HS-5 (cell line): ENCODE measurements at places on chromosomes 11 and 22.

DNA sequence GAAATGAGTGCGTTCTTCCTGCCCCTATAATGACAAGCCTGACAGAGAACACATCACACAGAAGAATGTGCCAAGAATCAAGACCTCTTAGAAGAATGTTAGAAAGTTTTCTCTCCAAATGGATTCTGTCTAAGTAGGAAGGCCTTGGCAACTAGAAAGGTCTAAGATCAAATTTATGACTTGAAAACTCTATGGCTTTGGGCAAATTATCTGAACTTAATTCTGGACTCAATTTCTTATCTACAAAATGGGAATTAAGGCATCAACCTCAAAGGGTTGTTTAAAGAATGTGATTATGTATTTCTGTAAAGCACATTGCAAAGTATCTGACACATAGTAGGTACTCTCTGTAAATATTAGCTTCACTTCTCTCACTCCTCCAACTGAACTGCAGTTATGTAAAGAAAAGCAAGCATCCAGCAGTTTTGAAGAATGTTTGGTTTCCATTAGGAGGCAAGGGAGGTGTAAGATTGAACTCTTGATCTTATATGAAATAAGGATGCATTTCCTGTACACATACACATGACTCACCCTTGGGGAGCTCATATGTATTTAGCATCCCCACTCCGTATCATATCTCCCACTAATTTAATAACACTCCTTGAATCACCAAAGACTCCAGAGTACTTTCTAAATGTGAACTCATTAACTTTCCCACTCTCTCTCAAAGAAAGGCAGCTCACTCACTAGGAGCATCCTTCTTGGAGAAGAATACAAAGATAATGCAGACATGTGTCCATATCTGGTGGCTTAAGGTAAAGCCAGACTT lies 77.6 kb downstream of the ETS1 start:
- DNase-seq, result no peak

DNA sequence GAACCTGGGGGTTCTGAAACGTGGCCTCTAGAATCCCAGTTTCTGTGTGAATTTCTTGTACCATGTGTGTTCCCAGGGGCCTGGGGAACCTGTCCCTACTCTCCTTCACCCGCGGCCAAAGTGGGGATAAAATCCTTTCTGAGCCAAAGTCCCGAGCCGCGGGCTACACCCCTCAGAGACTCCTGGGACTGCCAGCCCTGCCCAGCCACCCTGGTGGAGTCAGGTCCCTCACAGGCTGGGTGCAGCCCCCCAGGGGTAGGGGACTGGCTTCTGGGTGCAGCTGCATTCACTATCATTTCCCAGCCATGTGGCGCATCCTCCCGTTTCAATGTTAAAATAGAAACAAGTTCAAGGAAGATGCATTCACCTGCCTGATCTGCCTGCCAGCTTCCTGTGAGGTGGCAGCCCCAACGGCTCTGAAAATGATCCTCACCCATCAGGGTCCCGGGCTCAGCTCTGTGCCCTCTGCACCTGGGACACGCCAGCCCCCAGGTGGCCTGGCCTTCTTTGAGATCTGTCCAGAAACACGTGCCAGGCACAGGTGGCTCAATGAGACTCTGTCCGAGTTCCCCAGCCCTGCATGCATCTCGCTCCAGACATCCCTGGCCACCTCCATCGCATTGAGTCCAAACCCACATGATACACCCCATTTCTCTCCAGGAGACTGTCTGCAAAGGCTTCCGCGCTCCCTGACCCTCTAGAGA lies 338.8 kb downstream of the CTTN start:
- no peak for DNase-seq

GRCh38 chr11:11391796-11392463 lies 38.9 kb upstream of the CSNK2A3 start:
- peak; percentile 86 for DNase-seq

- peak; percentile 79 for DNase-seq
Measured at GRCh38 chr22:36659762-36660509, 43.6 kb downstream of the CACNG2 start.

GRCh38 chr11:61338783-61339489 lies 5.9 kb downstream of the TKFC start:
- no peak for DNase-seq

- DNase-seq, result no peak
Measured at GRCh38 chr11:45885921-45886721, 670 bp downstream of the MAPK8IP1 start.

GRCh38 chr11:79314906-79315689 lies 125.7 kb downstream of the TENM4 start:
- DNase-seq, result no peak

GRCh38 chr11:66877588-66878385 lies 20.9 kb downstream of the LRFN4 start:
- no peak for DNase-seq

GRCh38 chr22:25091458-25091857 lies 108.2 kb upstream of the CRYBB3 start:
- DNase-seq, result no peak

GRCh38 chr11:6357222-6357621 lies 33.1 kb upstream of the SMPD1 start:
- peak; percentile 46 for DNase-seq

- no peak for DNase-seq
Measured at GRCh38 chr11:69630017-69630416, 10.9 kb upstream of the CCND1 start.

DNA sequence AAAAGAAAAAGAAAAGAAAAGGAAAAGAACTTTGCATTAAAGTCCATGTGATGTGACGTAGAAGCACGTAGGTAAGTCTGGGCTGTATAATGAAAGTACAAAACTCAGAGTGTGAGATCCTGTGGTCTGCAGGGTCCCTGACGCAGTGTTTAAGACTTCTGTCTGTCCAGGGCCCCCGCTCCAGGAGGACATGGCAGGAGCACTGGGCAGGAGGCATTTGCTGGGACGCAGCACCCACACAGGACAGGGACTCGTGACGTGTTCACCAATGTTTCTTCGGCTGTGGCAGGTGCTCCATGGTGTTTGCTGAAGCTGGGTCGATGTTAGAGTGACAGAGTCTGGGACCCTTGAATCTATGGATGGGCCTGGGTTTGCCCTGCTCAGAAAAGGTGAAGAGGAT lies 348.1 kb downstream of the BRD1 start:
- no peak for DNase-seq

DNA sequence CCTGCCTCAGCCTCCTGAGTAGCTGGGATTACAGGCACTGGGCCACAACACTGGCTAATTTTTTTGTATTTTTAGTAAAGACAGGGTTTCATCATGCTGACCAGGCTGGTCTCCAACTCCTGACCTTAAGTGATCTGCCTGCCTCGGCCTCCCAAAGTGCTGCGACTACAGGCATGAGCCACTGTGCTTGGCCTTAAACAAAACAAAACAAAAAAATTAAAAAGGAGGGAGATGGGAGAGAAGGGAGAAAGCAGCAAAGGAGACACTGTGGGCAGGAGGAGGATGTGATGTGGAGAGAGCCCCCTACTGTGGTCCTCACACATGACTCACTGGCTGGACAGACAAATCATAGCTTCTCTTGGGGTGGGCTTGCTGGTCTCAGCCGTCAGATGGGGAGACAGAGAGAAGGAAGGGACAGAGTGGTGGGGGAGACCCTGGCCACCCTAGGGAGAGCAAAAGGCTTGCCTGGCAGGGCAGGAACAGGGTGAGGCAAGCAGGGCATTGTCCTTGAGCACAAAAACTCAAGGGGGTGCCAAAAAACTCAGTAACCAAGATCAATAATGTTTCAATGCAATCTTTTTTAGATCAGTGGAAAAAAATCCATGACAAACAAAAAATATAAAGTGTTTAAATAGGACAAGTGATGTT lies 31.6 kb downstream of the TPST2 start:
- DNase-seq, result no peak

- DNase-seq, result no peak
Measured at GRCh38 chr11:70429724-70430521, 31.6 kb downstream of the CTTN start.

- DNase-seq, result no peak
Measured at GRCh38 chr11:2951231-2952110, 22.3 kb upstream of the PHLDA2 start.

GRCh38 chr11:24963852-24964251 lies 467.0 kb downstream of the LUZP2 start:
- DNase-seq, result peak; percentile 31

DNA sequence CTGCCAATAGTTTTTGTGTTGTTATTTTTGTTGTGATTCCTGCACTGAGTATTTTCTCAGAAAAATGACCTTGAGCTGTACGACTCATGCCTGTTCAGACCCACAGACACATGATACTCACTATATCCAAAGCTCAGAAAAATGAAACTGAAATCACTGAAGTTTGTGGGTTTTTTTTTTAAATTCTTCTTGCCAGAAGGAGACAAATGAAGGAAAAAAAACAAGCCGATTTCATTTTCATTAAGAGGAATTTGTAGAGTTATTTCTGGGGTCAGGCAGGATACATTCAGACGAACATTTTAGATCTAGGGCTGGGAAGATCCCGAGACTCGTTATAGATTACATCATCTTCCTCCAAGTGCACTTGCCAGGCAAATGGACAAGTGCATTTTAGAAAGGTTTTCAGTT lies 60.4 kb downstream of the BMAL1 start:
- DNase-seq, result no peak

GRCh38 chr11:69677749-69678148 lies 2.6 kb upstream of the LTO1 start:
- DNase-seq, result no peak

GRCh38 chr11:132301900-132302299 lies 931.5 kb downstream of the NTM start:
- DNase-seq, result no peak

- DNase-seq, result no peak
Measured at GRCh38 chr11:94638902-94639373, 71.8 kb downstream of the PIWIL4 start.

DNA sequence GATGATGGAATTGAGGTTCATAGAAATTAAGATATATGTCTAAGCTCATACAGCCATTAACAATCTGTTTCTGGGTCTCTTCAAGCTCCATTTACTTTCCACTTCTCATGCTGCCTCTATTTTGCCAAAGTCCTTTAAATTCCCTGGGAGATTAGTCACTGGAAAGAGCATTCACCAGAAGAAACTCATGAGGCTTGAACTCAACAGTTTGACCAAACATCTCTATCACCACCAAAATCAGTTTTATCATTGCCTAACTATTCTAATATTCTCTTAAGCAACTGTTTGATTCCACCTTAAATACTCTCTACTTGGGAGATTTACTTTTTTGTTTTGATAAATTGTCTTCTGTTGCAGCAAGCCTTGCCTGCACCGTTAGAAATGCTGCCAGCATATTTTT lies 881.3 kb downstream of the KCNA4 start:
- DNase-seq, result no peak

DNA sequence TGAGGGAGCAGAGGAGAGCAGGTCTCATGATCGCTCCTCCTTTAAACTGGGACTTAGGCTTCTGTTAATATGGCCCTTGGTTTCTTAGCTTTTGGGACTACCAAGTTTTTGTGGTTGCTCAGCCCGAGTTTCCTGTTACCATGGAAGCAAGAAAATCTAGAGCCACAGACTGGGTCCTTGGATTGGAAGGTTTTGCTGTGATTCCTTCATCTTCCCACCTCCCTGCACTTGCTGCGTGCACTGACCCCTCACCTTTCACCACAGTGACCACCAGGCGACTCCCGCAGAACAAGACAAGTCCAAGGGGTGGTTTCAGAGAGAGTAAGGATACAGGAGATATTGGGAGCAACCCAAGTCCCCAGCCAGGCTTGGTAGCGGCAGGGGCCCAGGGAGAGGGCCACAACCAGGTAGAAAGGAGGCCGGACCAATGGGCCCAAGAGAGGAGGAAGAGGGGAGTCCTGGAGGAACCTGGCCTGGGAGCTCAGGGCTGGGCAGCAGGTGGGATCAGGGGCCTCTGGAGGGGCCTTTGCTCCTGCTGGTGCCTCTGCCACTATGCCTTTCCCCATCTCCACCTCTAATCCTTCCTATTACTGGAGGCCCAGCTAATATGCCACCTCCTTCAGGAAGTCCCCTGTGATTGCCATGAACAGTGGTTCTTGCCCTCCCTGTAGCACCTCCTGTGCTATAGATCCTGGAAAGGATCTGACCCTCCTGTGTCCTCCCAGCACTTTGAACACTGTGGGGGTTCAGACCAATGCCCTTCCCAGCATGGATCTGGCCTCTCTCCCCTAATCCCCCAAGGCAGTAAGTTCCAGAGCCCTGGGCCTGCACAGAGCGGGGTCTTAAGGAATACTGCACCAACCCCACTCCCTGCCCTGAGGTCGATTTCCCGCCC lies 21.2 kb downstream of the CSF2RB start:
- no peak for DNase-seq

DNA sequence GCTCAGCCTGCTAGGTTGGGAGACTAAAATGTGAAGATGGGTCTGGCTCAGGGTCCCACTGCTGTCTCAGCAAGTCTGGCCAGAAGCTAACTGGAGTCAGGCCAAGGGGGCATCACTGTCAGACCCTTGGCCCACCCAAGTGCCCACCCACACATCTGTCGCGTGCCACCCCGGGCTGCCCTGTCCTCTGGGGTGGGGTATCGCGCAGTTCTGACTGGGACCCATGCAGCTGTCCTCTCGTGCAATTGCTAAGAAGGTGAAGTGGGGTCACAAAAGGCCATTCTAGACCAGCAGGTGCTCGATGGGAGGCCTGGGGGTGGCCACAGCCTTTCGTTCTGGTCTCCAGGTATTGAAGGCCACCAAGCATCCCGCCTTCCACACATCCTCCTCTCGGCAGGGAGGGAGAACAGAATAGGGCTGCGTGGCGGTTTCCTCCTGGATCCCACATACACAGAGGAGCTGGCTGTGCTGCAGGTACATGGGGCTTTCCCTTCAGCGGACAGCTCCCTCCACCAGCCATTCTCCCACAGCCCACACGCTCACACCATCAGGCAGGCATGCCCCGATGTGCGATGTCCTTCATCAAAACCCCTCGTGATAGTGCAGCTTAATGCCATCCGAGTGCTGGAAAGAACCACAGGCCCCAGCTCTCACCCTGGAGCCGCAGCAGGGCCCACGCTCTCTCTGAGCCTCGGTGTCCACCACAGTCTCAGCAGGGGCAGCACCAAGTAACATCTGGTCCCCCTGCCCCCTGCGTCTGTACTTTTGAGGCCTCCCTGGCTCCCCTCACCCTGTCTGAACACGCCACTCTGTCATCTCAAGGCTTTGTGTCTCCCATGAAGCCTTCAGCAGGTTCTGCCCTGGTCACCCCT lies 37.6 kb downstream of the SHANK2 start:
- no peak for DNase-seq

DNA sequence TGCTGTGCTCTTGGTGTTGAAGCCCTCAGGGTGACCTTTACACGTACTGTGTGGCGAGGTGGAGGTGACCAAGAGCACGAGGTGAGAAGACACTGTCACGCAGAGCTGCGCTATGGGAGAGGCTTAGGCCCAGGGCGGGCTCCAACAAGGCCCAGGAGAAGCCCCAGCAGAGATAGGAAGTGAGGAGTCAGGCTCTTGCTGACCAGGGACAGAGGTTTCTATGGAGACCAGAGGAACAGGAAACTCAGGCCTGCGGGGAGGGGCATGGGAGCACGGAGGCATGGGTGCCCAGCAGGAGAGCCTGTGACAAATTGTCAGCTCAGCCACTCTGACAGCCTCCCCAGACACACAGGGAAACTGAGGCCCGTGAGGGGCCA lies 15.8 kb downstream of the DGKZ start:
- DNase-seq, result no peak

DNA sequence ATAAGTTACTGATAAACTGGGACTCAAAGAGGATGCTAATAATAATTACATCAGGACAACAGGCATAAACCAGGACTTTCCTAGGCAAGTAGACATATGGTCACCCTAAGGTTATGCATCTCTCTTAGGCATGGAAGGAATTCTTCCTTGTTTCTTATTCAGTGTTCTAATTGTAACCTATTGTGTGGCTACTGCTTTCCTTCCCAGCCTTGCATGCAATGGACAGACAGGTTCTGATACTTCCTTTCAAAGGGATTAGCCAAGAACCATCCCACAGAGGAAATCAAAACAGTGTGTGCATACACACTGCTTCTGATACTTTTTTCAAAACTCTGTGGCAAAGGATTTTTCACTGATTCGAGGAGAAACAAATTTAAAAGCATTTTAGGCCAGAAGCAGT lies 48.3 kb downstream of the RRAS2 start:
- no peak for DNase-seq
